ENCODE measurements at places on chromosomes 2 and 18.

DNA sequence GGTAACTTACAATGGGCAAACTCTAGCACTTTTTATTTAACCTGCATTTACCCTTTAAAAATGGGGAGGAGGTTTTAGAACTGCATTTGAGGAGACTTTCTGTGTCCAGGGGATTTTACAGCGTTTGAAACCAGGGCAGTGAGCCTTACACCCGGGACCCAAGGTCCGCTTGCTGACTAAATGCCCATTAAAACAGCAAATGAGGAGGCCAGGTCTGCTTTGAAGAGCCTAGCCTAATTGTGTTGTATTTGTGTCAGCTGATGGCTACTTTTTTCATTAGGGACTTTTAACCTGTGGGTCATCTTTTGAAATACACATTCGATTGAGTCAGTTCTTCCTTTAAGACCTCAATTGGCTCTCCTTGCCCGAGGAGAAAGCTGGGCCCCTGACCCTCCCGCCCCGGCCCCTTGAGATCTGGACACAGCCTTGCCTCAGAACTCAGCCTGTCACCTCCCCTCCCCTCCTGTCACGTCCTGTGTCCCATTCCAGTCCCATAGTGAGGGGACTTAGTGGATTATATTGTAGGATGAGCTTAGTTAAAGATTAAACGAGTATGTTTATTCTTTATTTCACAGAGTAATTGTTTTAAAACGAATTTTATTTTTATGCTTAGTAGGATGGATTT lies 69.0 kb downstream of the KLHL29 start:
- DNase-seq: no peak

DNA sequence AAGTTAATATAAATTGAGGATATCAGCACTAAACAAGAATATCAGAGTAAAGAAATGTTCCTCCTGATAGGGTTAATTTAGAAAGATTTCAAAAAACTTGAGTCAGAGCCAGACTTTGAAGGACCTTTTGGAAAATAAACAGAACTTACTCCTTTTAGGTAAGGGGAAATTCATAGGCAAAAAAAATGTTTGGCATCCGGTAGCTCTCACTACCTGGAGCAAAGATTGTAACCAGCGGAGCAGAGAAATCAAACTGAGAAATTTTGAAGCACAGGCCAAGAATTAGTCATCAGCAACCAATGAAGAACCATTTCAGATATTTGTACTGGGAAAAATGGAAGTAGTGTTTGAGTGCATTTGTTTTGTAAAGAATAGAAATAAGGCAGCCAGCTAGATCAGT lies 113.0 kb downstream of the ICA1L start:
- no peak for DNase-seq

DNA sequence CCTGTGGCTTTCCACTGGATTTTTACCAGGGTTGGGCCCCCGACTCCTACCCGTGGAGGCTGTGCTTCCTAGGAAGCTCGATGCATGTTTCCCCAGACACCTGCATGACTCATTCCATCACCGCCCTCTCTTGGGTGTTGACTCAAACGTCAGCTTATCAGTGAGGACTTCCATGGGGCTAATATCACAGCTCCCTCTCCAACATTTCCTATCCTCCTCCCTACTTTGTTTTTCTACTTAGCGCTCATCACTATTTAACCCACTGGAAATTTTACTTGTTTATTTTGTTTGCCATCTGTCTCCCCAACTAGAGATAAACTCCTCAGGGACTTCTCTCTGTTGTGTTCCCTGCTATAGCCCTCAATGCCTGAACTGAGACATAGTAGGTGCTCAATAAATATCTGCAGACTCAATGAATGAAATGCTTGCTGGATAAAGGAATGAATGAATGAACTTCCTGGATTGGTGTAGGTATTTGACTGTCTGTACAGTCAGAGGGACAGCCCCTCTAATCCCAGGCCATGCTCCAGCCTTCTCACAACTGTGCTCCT lies 89.7 kb upstream of the MSH2 start:
- DNase-seq: no peak

- no peak for DNase-seq
Measured at GRCh38 chr2:69774984-69775982, 33.3 kb downstream of the ANXA4 start.

GRCh38 chr2:219467736-219468075 lies 31.0 kb upstream of the GMPPA start:
- no peak for DNase-seq

DNA sequence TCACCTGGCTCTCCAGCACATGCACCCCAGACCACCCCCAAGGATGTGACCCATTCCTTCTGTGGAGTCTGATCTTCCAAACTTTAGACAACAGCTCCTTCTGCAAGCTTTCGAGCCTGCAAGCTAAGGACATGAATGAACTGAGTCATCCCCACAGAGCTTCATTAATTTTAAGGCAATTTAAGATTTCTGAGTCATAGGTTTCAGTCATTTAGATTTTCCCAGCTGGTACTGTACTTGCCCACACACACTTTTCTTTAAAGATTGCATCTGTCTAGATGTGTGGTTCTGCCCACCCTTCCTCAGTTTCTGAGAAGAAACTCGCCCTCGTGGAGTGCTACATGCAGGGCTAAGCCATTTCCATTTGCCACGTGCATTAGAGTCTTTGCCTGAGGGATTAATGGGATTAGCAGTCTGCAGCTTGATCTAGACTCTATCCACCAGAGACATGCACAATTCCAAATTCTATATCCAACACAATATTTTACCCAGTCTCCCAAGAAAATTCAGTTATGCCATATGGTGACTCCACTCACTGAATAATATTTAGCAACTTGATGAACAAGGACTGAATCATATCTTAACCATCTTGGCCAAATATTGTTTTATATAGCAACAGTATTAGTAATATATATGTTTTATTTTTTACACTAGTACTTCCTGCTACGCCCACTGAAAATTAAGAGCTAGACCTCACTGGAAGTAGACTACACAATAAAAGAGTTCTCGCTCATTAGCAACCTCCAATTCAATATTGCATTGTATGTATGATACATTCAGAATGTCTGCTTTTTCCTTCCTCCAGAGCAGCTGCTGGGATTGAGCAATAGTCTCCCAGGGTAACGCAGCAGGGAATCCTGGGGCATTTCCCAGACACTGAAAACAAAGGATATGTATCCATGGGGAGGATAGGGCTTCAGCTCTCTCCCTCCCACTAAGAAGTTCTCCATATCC lies 14.3 kb upstream of the TRIB2 start:
- peak; percentile 39 for DNase-seq

DNA sequence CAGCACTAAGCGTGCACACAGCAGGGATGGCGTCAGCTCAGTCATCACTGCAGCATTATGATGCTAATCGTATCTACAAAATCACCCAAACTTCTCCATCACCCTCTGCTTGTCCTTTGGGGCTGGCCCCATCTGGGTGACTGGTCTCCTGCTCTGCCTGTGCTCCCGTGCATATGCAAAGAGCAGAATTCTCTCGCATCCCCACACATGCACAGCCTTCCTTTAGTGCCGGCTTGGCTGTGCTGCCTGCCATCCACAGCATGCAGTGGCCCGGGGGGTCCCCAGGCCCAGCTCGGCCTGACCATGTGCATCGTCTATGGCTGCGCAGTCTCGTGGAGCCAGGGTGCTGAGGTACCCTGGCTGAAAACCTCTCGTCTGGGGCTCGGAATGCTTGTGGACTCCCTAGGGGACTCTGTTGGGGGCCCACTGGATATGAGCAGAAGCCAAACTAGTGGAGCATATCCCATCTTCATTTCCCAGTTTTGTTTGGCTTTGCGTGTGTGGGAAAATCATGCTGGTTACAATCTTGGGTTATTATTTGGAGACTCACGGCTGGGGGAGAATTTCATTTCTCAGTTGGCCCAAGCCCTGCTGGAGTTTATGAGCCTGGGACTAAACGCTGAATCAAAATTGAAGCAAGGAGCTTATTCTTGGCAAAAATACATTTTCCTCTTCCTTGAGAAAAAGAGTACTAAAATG lies 70.9 kb upstream of the HS6ST1 start:
- no peak for DNase-seq

- DNase-seq: no peak
Measured at GRCh38 chr18:25010623-25011374, 341.2 kb downstream of the ZNF521 start.

DNA sequence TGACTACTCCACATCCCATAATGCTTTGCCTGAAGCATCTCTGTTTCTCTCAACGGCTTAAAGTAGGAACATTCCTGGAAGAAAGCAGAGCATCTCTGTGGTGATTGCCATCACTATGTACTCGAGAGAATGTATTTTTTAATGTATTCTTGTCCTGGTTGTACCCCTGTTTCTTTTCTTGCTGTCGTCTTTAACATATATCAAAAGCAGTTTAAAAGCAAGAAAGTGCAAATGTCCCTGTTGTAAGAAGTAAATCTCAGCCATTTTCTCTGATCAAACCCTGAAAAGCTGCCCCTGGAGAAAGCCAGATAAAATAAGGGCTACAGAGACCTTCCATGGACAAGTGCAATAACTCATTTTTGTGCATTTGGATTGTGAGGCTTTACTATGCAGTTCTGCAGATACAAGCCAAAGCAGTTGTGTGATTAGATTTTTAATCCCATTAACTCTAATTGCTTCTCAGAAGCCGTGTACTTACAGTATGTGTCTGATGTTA lies 70.8 kb downstream of the XIRP2 start:
- DNase-seq: no peak

DNA sequence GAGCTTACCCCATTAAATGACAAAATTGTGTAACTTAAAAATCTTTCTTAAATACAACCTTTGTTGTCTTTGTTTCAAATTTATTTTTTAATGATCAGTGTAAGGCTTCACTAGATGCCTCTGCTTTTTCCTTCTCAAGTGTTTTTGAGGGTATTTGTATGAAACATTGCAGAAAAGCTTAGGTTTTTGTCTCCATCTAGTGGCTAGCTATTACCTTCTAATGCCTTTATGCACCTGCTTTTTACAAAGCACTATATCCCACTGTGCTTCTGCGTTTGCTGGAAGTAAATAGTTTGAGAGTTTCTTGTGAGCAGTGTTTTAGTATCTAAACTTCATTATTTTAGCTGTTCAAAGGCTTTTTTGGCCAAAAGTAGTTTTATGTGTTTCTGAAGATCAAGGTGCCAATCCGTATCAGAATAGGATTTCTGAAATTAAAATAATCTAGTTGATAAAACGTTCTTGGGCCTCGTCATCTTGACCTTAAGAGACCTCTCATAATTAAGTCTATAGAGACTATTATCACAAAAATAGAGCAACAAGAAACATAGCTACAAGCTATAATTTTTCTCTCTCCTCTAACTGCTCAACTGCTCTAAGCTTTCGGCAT lies 47.0 kb downstream of the IWS1 start:
- DNase-seq: no peak

- no peak for DNase-seq
Measured at GRCh38 chr2:128721096-128721495, 402.4 kb upstream of the HS6ST1 start.

- no peak for DNase-seq
Measured at GRCh38 chr18:43029414-43029813, 86.1 kb downstream of the RIT2 start.

GRCh38 chr2:230225486-230225885 lies at the start of gene SP140:
SP140 (plus strand) TSS chr2:230225736; CDS start chr2:230225845, 109 bp downstream.
- DNase-seq: peak; percentile 54

DNA sequence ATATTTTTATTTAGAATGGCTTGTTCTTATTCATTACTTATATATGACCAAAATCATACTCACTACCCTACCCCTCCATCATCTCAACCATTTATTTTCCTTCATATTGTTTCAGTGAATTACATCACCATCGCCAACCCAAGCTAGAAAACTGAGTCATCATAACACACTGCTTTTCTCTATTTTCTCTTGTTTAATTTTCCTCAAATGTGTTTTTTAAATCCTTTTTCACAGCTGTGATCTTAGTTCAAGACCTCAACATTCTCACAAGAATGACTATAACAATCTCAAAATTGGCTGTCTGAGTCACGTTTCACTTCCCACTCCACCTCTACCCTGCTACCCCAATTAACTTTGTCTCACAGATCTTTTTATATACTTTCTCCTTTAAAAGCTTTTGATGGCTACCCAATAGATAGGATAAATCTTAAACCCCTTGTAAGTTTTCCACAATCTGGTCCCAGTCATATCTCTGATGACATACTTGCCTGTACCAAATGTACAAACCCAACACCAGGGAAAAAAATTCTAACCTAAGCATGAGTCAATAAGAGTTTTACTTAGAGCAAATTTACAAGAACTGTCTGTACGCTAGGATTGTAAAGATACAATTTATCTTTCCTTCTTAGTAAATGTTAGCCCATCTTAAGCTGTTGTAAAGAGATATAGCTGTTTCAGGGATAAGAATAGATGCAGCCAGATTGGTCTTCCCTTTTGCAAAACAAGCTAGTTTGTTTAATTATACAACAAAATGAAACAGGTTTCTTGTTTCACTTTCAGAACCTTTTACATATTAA lies 635.1 kb upstream of the SLC39A10 start:
- no peak for DNase-seq

DNA sequence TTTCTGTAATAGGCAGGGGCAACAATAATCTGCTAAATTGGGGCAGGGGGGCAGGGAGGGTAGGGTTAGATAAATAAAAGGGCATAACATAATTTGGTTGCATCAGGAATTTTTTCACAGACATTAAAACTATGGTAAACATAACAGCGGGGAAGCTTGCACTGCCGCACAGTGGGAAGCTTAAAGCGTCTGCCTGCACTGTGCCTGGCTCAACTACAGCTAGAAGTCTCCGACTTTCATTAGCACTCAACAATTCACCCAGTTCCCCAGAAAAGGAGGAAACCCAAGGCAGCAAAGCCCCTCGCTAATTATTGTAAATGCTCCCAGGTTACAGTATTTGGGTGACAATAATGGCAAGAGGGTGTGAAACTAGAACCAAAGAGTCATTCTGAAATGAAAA lies 562.9 kb downstream of the ARHGAP15 start:
- DNase-seq: no peak

DNA sequence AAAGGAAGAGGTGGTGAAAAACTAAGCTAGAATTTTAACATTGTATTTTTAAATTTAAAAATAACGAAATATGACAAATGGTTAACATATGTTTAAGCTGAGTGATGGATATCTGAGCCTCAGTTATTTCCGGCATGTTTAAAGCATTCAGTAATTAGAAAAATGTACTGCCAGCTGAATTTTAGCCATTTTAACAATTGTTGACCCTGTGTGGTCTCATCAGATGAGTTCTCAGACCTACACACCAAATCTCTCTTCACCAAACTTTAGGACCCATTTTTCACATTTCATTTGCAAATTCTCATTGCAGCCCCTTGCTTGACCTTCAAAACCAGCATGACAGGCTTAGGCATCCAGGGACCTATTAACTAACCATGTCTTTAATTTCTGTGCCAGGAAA lies 91.5 kb upstream of the RGPD4 start:
- no peak for DNase-seq

DNA sequence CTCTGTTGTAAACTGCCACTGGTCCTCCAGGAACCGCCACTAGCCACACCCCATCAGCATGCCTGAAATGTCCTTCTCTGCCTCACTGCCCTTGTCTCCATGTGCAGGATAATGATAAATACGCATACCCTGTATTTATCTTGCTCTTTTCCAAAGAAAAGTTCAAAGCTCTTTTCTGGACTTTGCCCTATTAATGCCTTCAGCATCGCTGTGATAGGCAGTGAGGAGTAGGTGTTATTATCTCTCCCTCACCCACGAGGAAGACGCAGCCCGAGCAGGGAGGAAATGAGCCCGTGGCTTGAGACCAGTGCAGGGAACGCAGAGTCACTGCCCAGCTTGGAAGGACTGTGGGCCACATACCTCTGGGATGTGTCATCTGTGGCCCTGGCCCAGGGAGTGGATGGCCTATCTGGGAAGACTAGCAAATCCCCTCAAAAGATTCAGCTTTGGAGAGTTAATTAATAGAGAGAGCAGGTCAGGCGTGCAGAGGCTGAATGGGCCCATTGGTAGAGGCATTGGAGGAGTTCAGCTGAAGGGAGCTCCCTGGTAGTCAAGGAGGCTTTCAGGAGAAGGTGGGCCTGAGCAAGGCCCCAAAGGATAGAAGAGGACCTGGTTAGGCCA lies 39.5 kb upstream of the MCFD2 start:
- no peak for DNase-seq

All from activated CD4-positive, alpha-beta T cell treated with anti-CD3 and anti-CD28 coated beads, Interleukin-2, amount 50 U/mL, for 24 hours (primary cell).